ENCODE measurements at places on chromosomes 7 and 10.
A peak's percentile ranks its signal among the peaks of the same experiment; 100 is the strongest.

DNA sequence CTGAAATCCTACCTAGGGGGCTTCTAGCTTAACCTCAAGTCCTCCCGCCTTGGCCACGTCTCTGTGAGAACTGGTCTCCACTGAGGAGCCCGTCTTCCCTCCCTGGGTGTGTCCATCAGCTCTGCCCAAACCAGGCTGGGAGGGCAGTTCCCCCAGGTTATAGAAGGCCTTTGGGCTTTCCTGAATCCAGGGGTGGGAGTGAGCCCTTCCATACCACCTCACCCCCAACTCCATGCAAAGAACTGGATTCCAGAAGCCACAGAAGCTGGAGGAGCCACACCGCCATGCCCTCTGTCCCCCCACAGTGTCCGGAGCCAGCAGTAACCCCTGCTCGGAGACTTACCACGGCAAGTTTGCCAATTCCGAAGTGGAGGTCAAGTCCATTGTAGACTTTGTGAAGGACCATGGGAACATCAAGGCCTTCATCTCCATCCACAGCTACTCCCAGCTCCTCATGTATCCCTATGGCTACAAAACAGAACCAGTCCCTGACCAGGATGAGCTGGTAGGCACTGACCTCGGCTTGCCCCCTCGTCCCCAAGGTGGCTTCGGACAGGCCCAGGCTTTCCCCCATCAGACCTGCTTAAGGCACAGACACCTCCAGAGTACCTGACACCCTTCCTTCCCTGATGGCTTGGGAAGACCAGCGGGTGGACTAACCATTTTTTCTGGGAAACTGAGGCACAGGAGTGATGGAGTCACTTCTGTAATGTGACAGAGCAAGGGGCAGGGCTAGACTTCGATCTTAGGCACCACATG is 4.7 kb downstream of the CPA1 start:
- DNase-seq = no peak

DNA sequence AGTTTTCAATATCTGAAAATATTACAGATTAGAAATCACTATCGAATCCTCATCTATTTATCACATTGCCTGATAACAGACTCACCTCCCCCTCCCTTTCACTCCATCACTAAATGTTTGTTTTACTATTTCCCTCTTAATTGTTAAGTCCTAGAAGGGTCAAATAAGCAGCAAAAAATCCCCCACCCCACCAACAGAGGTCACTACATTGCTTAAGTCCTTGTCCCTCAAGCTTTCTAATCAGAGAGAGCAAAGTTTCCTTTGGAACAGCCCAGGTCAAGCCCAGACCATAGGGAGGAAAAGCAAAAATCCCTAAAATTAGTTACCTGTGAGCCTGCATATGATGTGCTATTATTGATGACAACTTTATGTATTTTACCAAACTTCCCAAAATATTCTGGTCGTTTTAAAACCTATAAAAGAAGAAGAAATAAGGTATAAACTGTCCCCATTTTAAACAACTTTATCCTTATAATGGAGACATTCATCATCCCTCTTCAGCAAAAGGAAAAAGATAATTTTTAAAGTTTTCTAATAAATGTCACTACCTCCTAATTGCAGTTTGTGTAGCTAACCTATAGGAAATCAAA is 95.0 kb downstream of the CNOT4 start:
- peak; percentile 42 for DNase-seq

DNA sequence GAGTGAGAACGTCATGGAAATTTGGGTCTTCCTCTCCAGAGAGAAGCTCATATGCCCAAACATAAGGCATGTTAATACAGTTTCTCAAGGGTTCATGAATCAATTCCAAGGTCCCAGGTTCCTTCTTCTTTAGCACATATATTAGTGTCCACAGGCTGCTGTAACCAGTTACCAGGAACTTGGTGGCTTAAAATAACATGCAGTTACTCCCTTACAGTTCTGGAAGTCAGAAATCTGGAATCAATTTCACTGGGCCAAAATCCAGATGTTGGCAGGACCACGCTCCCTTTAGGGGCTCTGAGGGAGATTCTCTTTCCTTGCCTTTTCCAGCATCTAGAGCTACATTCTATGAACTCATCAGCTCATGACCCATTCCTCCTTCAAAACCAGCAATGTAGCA is 64.8 kb downstream of the MRC1 start:
- DNase-seq = no peak

GRCh38 chr7:73565675-73566340 is 8.3 kb upstream of the BCL7B start:
- no peak for DNase-seq

DNA sequence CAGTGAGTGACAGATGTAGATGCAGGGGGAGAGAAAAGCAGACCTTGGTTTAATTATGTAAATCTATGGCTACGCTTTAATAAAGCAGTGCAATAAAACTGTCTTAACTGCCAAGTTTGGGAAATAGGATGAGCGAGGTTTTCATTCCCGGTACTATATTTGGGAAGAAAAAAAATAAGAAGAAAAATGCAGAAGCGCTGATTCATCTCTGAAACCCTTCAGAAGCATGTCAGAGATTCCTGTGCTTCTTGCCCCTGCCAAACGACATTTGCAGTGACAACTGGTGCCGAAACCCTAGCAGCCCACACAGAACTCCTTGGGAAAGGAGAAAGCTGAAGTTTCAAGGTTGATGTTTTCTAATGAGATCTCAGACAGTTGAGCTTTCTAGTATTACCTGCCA is 380.7 kb downstream of the REEP3 start:
- no peak for DNase-seq

DNA sequence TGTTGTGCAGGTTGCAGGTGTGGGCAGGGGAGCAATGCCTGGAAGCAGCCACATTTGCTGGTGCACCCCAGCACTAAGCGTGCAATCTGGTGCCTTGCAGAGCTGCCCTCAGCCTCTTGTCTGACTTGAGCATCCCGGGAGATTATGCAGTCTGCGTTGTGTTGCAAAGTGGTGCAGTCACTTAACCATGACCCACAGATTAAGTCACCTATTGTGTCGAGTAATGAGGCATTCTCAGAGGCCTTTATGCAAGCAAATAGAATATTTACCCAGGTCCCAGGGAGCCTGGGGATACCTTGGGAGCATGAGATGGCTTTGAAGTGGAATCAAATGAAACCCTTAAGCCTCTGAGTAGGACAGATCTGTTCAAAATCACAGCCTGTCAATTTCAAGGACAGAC is 529.0 kb downstream of the TYW1 start:
- DNase-seq = no peak

DNA sequence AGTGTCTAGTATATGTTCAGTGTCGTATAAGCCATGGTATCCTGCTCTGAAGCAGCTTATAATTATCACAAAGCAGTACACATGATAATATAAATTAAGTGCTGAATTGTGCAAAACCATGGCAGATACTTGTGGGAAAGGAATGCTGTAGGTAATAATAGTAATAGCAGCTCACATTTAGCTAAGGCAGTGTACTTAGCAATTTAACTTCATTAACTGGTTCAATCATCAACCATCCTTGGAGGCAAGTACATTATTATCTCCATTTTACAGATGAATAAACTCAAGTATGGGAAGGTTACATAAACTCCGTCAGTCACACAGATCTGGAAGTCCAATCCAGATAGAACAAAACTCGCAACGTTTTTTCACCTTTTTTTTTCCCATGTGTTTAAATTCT is 21.6 kb upstream of the RNF148 start:
- no peak for DNase-seq

GRCh38 chr10:61845950-61846268 is 55.6 kb upstream of the ARID5B start:
- DNase-seq = no peak

Measured in activated CD4-positive, alpha-beta T cell treated with anti-CD3 and anti-CD28 coated beads, Interleukin-2, Interleukin-6, amounts not matched to agents 100 ng/mL and 50 ng/mL, durations not matched to agents 16 hours and 8 hours (primary cell).